ENCODE measurements at places on chromosomes 16 and 17. TPM values are rescaled to one million over a fixed set of nuclear protein-coding genes. Genes with fewer than 3 reads are reported as not detected.

The HSD17B1 gene
- 1.2 TPM for total RNA-seq

The GPT2 gene
- total RNA-seq = 1.5 TPM

The TMEM114 gene
- not detected for total RNA-seq

The RNF222 gene
- total RNA-seq = 0.15 TPM

The SHISA6 gene
- not detected for total RNA-seq

The TPSB2 gene
- total RNA-seq = not detected

The VMO1 gene
- total RNA-seq = 0.50 TPM

The ECI1 gene
- 36.6 TPM for total RNA-seq

The NPIPB6 gene
- total RNA-seq = 4.7 TPM

The SEPTIN12 gene
- not detected for total RNA-seq

The LDHD gene
- 0.20 TPM for total RNA-seq

The FBXL20 gene
- 38.5 TPM for total RNA-seq

The TMEM204 gene
- 124 TPM for total RNA-seq

The MAPT gene
- 1.9 TPM for total RNA-seq

The TBC1D3C gene
- not detected for total RNA-seq

The DOC2A gene
- 0.80 TPM for total RNA-seq

The KIF18B gene
- total RNA-seq = not detected

The TEX19 gene
- total RNA-seq = not detected

The LPO gene
- total RNA-seq = not detected

The KCNJ18 gene
- total RNA-seq = not detected

The KCNJ12 gene
- not detected for total RNA-seq

The ELMO3 gene
- 10.6 TPM for total RNA-seq

The IL17C gene
- not detected for total RNA-seq

The TP53TG3C gene
- total RNA-seq = not detected

The MEIOC gene
- total RNA-seq = not detected
